ENCODE measurements at places on chromosomes 4 and X.

GRCh38 chr4:129246910-129247461 is 151.0 kb downstream of the C4orf33 start:
- H3K4me3 ChIP-seq, result no peak overlapping the region
- H3K36me3 ChIP-seq, result no peaks in the 10 kb centered on the region
- peaks cover 30% of the 10 kb centered on the region for H3K27me3 ChIP-seq
- no peak overlapping the region for H3K27ac ChIP-seq
- DNase-seq, result no peak

GRCh38 chrX:148498067-148498466 is 2.4 kb upstream of the AFF2 start:
- H3K4me3 ChIP-seq, result no peak overlapping the region
- H3K27ac ChIP-seq, result no peak overlapping the region
- H3K27me3 ChIP-seq, result peaks cover 7% of the 10 kb centered on the region
- no peaks in the 10 kb centered on the region for H3K36me3 ChIP-seq
- DNase-seq, result no peak

- no peak overlapping the region for H3K27ac ChIP-seq
- no peak for DNase-seq
- no peaks in the 10 kb centered on the region for H3K36me3 ChIP-seq
- H3K27me3 ChIP-seq, result no peaks in the 10 kb centered on the region
- H3K4me1 ChIP-seq, result no peaks in the 10 kb centered on the region
These were observed 787.5 kb downstream of the FSTL5 start for GRCh38 chr4:161376275-161376674.

- no peaks in the 10 kb centered on the region for H3K36me3 ChIP-seq
- no peak overlapping the region for H3K4me3 ChIP-seq
- no peaks in the 10 kb centered on the region for H3K4me1 ChIP-seq
- no peak overlapping the region for H3K27ac ChIP-seq
These were observed 164.4 kb upstream of the LNX1 start for GRCh38 chr4:53755656-53756055.

DNA sequence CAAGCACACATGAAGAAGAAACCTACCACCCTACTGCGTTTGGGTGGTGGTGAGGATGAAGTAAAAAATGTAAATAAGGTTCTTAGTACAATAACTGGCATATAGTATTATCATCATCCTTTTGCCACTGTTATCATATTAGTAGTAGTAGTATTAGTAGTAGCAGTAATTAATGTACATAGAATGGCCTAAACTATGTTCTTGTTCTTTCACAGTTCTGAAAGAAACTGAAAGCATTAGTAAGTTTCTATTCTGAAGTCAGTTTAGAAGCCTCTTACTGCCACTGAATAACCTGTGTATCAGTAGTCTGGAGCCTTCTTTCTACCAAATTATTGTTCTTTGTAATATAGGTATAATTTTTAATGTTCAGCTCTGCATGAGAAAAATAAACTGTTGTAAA is 21.0 kb downstream of the COL4A6 start:
- DNase-seq, result no peak
- H3K27me3 ChIP-seq, result no peaks in the 10 kb centered on the region
- no peak overlapping the region for H3K27ac ChIP-seq
- H3K4me1 ChIP-seq, result no peaks in the 10 kb centered on the region
- no peak overlapping the region for H3K4me3 ChIP-seq

GRCh38 chrX:119667111-119667878 is 25.7 kb downstream of the SEPTIN6 start:
- H3K27me3 ChIP-seq, result no peaks in the 10 kb centered on the region
- H3K4me3 ChIP-seq, result no peak overlapping the region
- peak overlapping the region; percentile 35 for H3K27ac ChIP-seq
- H3K36me3 ChIP-seq, result peaks cover 48% of the 10 kb centered on the region

DNA sequence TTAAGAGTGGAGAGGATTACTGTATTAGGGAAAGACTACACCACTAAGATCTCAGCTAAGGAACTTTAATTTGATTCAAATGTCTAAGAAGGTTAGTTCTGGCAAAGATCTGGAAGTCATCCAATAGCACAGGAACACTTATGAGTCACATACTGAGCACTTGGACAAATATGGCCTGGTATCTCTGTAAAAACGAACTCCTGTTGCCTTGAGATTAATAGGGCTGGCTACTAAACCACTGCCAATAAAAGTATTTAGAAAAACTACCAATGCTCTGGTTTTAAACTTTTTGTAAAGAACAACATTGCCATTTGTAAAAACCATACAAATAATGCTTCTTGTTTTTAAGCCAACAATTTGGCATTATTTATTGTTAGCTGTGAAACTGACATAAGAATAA is 70.5 kb downstream of the SEC24D start:
- H3K4me3 ChIP-seq, result no peak overlapping the region
- DNase-seq, result no peak
- H3K27me3 ChIP-seq, result no peaks in the 10 kb centered on the region
- H3K27ac ChIP-seq, result no peak overlapping the region

- H3K4me3 ChIP-seq, result no peak overlapping the region
- no peaks in the 10 kb centered on the region for H3K36me3 ChIP-seq
- no peak for DNase-seq
- no peaks in the 10 kb centered on the region for H3K27me3 ChIP-seq
- no peaks in the 10 kb centered on the region for H3K4me1 ChIP-seq
These were observed 99.8 kb downstream of the LARP7 start for GRCh38 chr4:112736718-112737135.

- H3K4me1 ChIP-seq, result peaks cover 16% of the 10 kb centered on the region
- H3K27ac ChIP-seq, result peak within 1 kb of the TSS; percentile 88
- peaks cover under 1% of the 10 kb centered on the region for H3K27me3 ChIP-seq
- H3K36me3 ChIP-seq, result peaks cover 6% of the 10 kb centered on the region
These were observed at the start of gene CCNB3 for GRCh38 chrX:50204364-50204899. CCNB3 (plus strand) TSS chrX:50204765; CDS start chrX:50285164, 80,399 bp downstream.

All from central memory CD8-positive, alpha-beta T cell (primary cell).